ENCODE measurements at places on chromosomes 11 and 22. TPM values are rescaled to one million over a fixed set of nuclear protein-coding genes. Genes with fewer than 3 reads are reported as not detected.

The LGALS1 gene
- total RNA-seq: 376 TPM

The PKDREJ gene
- total RNA-seq: 0.35 TPM

The OR2AG2 gene
- total RNA-seq: 0.49 TPM

The NXPE2 gene
- 24.9 TPM for total RNA-seq

The P4HA3 gene
- 0.46 TPM for total RNA-seq

All from mucosa of descending colon (tissue), 3 donors.